Heart left ventricle (tissue), 16 donors: ENCODE measurements at places on chromosomes 5 and 9. TPM values are rescaled to one million over a fixed set of nuclear protein-coding genes. Genes with fewer than 3 reads are reported as not detected.

DNA sequence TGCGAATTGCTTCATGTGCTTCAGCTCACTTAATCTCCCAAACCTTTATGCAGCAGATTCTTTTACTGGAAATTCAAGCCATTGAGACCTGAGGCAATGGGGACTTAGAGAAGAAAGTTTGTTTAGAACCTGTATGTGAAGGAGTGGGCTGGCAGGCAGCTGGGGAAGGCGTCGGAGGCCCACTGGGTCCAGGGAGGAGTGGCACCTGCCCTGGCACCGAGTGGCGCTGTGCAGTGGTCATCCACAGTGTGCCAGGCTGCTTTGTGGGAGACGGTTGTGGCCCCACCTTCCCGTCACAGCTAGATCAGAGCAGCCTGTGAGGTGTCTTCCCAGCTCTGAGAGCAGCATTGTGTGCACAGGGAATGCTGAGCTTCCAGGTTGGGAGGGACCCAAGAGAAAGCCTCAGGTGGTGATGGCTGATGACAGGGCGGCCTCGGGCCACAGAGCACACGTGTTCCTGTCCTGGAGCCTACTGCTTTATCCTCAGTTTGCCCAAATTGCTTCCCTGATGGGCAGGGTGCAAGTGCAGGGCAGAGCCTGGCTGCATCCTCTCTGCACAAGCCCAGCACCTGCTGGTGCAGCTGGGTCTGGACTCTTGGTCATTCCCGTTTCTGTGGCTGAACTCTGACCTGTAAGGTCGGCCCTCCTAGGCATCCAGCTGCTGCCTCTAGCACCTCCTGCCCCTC is 175.2 kb downstream of the CACNA1B start:
- H3K36me3 ChIP-seq = no peaks in the 10 kb centered on the region
- H3K4me1 ChIP-seq = no peaks in the 10 kb centered on the region
- no peak overlapping the region for H3K4me3 ChIP-seq
- DNase-seq = no peak
- no peak overlapping the region for H3K27ac ChIP-seq
- H3K27me3 ChIP-seq = peaks cover 26% of the 10 kb centered on the region

DNA sequence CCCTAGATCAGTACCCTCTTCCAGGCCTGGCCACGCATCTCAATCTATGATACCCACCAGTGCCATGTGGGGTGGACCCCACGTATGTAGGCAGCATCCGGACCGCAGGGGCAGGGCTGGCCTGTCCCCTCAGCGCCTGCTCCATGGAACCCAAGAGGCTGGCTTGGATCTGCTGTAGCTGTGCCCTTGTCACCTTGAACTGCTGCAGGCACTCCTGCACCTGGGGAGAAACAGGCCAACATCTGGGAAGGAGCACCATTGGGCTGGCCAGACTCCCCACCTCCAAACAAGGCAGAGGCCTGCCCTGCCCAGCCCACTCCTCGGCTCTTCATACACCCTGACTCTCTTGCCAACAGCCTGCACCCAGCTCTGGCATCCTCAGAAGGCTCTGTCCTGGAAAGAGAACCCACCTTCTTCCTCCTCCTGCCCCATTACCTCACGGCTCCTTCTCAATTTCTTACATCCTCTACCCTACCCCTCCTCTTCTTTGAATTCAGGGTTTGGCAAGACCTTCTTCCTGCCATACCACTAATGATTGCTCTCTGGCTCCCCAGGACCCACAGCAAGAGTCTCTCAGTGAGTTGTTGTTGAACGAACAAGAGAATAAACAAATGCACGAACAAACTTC is 7.7 kb downstream of the HK3 start:
- H3K36me3 ChIP-seq = no peaks in the 10 kb centered on the region
- DNase-seq = no peak
- H3K27ac ChIP-seq = no peak overlapping the region

GRCh38 chr5:94841598-94842322 is 223.3 kb downstream of the SLF1 start:
- no peak overlapping the region for H3K4me3 ChIP-seq
- no peaks in the 10 kb centered on the region for H3K4me1 ChIP-seq

- no peaks in the 10 kb centered on the region for H3K4me1 ChIP-seq
- no peaks in the 10 kb centered on the region for H3K36me3 ChIP-seq
- H3K27ac ChIP-seq = no peak overlapping the region
- no peaks in the 10 kb centered on the region for H3K27me3 ChIP-seq
These were observed 362.8 kb downstream of the SEMA5A start for GRCh38 chr5:9182899-9183695.

The SH3TC2 gene
- total RNA-seq = 2.5 TPM

The PLEKHG4B gene
- total RNA-seq = 0.03 TPM

GRCh38 chr9:83472221-83472665 is 66.0 kb downstream of the FRMD3 start:
- H3K4me3 ChIP-seq = no peak overlapping the region
- H3K36me3 ChIP-seq = no peaks in the 10 kb centered on the region

The PCDHB9 gene
- 1.2 TPM for total RNA-seq

DNA sequence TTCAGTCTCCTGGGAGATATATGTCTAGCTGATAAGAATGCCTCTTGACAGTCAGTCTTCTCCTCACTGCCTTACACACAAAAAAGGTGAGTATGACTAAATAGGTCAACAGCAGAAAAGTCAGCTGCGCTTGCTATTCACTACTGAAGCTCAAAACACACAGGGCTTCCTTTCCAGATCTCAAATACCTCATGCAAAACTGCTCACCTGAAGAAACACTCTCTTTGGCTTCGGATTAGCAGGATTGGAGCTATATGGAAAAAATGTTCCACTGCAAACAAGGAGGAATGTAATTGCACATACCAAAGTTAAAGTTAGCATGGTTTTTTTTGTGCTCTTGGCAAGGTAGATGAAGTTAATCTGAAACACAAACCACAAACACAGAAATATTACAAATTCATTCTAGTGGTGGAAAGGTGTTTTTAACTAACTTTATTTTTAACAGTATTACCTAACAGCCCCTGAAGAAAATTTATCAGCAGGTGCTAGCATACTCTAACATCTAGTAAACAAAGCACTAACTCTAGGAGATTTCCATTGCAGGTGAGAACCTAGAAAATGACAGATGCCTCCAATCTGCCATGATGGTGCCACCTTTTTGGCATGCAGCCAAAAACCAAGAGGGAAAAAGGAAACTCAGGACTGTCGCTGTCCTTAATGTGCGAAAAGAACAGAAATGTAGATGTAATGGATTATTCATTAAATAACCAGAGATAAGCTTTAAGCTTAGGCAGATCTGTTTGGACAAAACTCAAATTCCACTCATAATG is 31.8 kb downstream of the ERMP1 start:
- no peaks in the 10 kb centered on the region for H3K27me3 ChIP-seq
- H3K4me3 ChIP-seq = no peak overlapping the region
- H3K4me1 ChIP-seq = no peaks in the 10 kb centered on the region
- H3K27ac ChIP-seq = no peak overlapping the region
- DNase-seq = no peak

DNA sequence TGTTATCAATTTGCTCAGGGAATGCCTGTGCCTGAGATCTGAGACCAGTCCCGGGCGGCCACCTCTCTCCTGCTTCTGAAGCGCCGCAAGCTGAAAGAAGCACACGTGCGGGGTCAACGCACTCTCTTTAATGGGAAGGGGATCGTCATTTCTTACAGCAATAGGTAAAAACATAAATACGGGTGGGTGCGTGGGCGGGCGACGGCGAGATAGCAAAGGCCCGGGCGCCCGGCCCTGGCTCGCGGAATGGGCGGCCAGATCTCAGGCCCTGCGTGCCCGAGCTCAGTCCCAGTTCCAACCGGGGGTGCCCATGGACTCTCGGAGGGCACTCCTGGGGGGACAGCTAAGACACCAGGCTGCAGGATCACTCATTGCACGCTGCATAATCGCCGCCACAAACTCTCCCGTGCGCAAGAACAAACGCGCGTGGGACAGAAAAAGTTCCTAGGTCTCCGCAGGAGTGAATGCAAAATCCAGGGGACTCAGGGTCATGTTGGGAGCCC is 3.0 kb downstream of the NKX2-5 start:
- no peak for DNase-seq
- peaks cover 35% of the 10 kb centered on the region for H3K27me3 ChIP-seq
- peaks cover 9% of the 10 kb centered on the region for H3K4me1 ChIP-seq
- peak overlapping the region; percentile 92 for H3K27ac ChIP-seq
- peaks cover 11% of the 10 kb centered on the region for H3K36me3 ChIP-seq

DNA sequence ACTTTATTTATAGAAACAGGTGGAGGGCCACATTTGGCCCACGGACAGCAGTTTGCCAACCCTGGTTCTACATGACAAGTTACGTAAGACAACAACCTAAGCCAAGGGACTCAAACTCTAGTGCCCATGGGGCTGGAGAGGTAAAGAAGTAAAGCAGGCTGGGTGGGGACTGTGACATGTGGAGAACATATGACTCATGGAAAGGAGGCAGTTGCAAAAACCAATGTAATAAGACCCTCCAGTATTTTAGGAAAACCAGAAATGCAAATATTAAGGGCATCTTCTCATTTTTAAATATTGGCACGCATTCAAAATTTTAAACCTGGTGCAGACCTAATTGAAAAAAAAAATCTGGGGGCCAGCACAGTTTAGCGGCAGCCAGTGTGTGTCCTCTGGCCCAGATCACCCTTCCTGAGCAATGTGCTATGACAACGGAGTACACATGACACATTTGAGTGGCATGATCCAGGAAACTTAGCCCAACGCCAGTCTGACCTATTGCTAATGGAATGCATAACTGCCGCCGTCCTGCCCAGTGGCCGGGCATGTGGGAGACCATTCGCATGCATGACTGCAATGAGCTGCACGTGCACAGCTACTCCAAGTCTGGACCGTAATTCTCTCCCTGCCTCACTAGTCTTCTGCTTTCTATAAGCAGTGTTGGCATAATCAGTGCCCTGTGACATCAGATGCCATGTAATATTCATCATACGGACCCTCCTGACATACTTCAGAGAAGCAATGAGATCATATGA is 97.2 kb downstream of the SH3TC2 start:
- H3K36me3 ChIP-seq = no peaks in the 10 kb centered on the region
- peak; percentile 80 for DNase-seq
- peak overlapping the region; percentile 18 for H3K27ac ChIP-seq
- no peak overlapping the region for H3K4me3 ChIP-seq
- H3K27me3 ChIP-seq = no peaks in the 10 kb centered on the region
- H3K4me1 ChIP-seq = peaks cover 21% of the 10 kb centered on the region

DNA sequence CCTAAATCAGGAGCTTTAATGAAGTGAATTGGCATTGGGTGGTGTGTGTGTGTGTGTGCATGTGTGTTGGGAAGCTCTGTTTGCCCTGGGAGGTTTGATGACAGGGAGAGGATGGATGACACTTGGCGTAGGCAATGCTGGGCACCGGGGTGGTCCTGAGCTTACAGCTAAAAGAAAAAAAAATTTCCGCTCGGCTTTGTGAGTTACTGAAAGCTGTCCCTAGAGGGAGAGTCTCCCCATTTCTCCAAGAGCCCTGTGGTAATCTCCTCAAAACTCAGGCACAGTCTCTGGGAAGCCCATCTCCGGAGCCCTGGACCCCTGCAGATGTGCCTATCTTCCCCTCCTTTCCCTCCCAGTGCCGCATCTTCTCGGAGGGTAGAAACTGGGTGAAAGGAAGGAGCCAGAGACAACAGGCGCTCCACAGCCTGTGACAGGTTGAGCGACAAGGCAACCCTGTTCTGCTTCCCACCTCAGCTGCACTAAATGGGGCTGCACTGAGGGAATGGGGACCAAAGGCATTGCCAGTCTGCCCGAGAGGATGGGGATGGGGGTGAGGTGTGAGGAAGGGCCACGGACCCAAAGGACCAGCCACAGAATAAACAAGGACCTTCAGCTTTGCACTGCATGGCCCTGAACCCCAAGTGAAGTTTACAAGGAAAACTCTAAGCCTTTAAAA is 35.8 kb upstream of the TIFAB start:
- H3K4me1 ChIP-seq = peaks cover 5% of the 10 kb centered on the region
- H3K4me3 ChIP-seq = no peak overlapping the region
- peaks cover 77% of the 10 kb centered on the region for H3K27me3 ChIP-seq
- H3K36me3 ChIP-seq = no peaks in the 10 kb centered on the region

The CCDC171 gene
- total RNA-seq = 0.44 TPM

- no peaks in the 10 kb centered on the region for H3K27me3 ChIP-seq
- H3K4me1 ChIP-seq = no peaks in the 10 kb centered on the region
- H3K36me3 ChIP-seq = no peaks in the 10 kb centered on the region
- peak overlapping the region; percentile 80 for H3K4me3 ChIP-seq
- H3K27ac ChIP-seq = peak overlapping the region; percentile 98
These were observed 1.0 kb downstream of the TBC1D2 start for GRCh38 chr9:98254228-98255060.

DNA sequence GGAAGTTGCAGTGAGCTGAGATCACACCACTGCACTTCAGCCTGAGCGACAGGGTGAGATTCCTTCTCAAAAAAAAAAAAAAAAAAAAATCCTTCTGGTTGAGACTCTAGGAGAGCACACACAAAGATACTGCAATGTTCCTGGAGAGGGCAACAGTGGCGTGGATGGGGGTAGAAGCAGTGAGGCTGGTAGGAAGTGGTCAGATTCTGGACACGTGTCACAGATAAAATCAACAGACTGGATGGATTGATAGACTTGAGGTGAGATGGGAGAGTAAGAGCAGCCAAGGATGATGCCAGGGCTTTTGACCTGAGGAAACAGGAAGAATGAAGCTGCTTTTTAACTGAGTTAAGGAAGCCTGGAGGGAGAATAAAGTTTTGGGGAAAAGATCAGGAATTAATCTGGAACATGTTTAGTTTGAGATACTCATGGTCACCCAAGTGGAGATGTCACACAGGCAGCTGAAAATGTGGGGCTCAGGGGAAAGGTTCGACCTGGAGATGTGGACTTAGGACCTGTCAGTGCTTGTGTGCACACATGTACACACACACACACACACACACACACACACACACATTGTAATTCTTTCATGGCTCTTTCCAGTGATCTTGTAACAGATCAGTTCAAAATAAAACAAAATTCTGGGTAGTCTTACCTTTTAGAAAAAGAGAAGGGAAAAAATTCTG is 88.1 kb downstream of the FANCC start:
- H3K27ac ChIP-seq = no peak overlapping the region
- no peak overlapping the region for H3K4me3 ChIP-seq
- no peaks in the 10 kb centered on the region for H3K36me3 ChIP-seq
- DNase-seq = no peak
- no peaks in the 10 kb centered on the region for H3K27me3 ChIP-seq
- no peaks in the 10 kb centered on the region for H3K4me1 ChIP-seq

- DNase-seq = no peak
- no peak overlapping the region for H3K4me3 ChIP-seq
- H3K27me3 ChIP-seq = no peaks in the 10 kb centered on the region
- no peaks in the 10 kb centered on the region for H3K36me3 ChIP-seq
- H3K27ac ChIP-seq = no peak overlapping the region
These were observed 13.3 kb downstream of the MBLAC2 start for GRCh38 chr5:90461288-90461687.

GRCh38 chr9:96344458-96345180 is 38.9 kb downstream of the SLC35D2 start:
- peaks cover 6% of the 10 kb centered on the region for H3K4me1 ChIP-seq
- H3K27ac ChIP-seq = peak overlapping the region; percentile 56
- no peak overlapping the region for H3K4me3 ChIP-seq
- H3K27me3 ChIP-seq = no peaks in the 10 kb centered on the region
- peaks cover 30% of the 10 kb centered on the region for H3K36me3 ChIP-seq

- H3K36me3 ChIP-seq = peaks cover 4% of the 10 kb centered on the region
- no peaks in the 10 kb centered on the region for H3K27me3 ChIP-seq
- H3K4me1 ChIP-seq = no peaks in the 10 kb centered on the region
- H3K4me3 ChIP-seq = no peak overlapping the region
- no peak for DNase-seq
These were observed 32.4 kb upstream of the TTC23L start for GRCh38 chr5:34806532-34806931.

The LCP2 gene
- 3.5 TPM for total RNA-seq

- no peak overlapping the region for H3K4me3 ChIP-seq
- H3K27ac ChIP-seq = no peak overlapping the region
- DNase-seq = no peak
These were observed 712.1 kb downstream of the MTRR start for GRCh38 chr5:8581047-8581446.

The ZCCHC9 gene
- 6.5 TPM for total RNA-seq

The TMEM215 gene
- not detected for total RNA-seq
